Effector memory CD4-positive, alpha-beta T cell (primary cell): ENCODE measurements at places on chromosomes 6 and 20.

DNA sequence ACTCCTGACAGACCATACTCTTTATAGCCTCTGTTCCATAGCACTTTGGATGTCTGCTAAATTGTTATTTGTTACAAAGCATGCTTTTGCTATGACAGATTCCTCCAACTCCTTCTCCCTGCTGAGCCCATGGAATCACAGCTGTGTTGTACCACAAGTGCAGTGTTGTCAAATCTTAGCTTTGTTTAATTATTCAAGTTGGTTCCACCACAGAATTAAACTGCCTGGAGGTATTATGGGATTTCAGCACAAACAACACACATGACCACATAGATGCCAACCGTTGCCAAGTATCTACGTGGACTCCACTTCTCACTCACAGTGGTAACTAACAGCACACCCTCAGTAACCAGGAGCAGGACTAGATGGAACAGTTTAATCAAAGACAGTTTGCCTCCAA, 32.7 kb upstream of the MARCKS start:
- no peak for DNase-seq

- DNase-seq, result no peak
These were observed 425.5 kb downstream of the TENT5A start for GRCh38 chr6:81326881-81327561.

DNA sequence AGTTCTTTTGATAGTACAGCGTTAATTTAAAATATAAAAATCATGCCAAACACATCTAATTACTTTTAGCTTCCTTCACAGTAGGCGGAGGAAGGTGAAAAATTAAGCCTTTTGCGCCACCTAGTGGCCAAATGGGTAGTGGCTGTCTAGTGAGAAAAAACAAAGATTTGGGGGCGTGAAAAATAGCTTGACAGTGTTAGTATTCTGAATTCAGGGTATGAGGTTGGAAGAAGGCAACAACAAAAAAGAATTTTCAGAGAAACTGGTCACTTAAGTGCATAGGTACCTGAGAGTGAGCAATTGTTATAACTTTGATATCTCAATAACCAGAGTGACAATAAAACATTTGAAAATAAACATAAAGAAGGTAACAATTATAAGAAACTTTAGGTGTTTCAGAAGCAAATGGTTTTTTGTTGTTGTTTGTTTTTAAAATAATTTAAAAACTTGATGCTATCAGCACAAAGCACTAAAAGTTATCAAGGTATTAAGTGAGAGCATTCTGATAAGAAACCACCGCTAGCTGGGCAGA, 14.3 kb downstream of the PSMB9 start:
- peak; percentile 68 for DNase-seq

DNA sequence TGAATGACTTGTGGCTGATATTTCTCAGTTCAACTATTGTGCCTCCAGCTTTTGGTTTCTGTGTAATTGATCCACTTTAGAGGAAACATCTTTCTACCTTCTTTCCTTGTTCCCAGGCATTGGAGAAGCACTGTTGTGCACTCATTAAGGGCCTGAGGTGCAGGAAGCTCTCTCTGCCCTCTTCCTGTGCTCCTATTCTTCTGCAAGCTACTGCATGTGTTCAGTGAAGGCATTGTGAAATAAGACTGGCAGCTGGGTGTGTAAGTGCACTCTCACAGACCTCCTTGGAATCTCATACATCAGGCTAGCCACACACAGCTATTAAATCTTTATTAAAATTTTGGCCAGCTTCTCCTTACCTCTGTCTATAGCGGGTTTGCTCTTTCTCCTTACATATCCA, 177.8 kb downstream of the OGFRL1 start:
- no peak for DNase-seq

DNA sequence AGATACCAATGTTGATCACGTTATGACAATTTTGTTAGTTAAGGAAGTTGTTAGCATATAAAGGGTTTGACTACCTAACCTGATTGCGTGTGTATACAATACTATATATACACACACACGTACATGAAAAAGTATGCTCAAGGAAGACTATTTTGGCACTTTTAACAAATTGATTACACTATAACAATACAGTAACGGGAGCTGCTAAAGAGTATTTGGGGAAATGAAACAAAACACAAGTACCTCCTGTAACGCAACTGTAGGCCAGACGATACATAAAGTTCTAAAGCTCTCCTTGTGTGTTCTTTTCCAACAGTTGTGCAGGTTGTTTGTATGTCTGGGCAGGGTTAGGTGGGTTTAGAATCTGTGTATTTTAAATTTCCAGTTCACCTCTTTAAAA, 98.7 kb downstream of the PLEKHG1 start:
- DNase-seq, result no peak

- DNase-seq, result no peak
These were observed 7.4 kb upstream of the CD24 start for GRCh38 chr6:106981926-106982325.

DNA sequence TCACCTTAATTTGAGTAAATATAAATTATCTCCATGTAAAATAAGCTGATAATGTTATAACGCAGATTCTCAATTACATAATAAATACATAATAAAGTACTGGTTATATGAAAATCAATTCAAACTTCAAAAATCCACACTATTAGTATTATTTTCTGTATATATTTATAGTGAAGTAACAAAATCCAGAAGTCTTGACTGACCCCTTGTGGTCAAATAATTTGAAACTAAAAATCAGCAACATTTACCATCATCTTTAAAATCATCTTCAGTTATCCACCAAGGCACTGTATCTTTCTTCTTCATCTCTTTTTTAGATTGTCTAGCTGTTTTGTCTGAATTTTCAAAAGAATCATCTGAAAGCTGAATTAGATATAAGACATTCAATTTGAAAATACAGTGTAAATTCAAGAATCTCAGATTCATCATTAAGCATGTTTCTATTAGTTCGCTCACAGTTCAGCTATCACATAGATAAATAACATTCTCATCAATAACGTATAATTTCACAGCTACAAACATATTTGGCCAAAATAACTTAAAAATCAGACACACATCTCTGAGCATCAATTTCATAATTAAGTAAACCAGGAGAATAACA, 6.5 kb downstream of the CEP162 start:
- no peak for DNase-seq

DNA sequence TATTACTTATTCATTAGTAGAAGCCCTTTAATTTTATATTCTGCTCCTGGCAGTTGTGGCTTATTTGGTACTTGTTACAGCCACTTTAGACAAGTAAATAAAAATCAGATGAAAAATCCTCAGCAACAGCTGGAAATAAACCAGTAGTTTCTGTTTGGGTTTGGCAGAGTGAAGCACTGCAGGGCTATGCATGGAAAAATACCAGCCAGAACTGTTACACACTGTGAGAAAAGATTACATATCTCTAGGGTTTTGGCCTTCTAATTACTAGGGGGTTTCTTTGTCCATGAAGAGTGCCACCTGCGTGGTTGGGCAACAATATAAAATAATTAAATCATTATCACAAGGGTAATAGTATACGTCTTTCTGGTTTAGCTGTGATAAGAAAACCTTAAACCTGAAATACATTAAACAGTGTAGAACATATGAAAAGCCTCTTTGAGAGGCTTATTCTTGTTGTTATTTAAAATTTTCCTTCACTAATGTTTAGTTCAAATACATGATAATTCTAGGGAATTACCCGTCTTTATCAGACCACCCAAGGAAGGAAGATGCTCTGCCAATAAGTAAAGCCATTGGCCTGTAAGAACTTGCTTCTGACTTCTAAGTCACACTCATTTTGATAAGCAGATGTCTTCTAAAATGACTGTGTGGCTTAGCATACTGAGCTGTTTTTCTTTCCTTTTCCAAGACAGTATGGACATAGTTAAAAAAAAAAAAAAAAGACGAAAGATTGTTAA, 320.0 kb upstream of the FLRT3 start:
- DNase-seq, result no peak
